ENCODE measurements at places on chromosomes 5 and 9. TPM values are rescaled to one million over a fixed set of nuclear protein-coding genes. Genes with fewer than 3 reads are reported as not detected.

Gene ADAMTSL1
- total RNA-seq, result 10.0 TPM

Gene FOXD4L4
- total RNA-seq, result not detected

GRCh38 chr5:148563021-148563420 lies 91.3 kb downstream of the HTR4 start:
- DNase-seq, result no peak

- peak; percentile 31 for DNase-seq
Observed at GRCh38 chr9:14687042-14687719, 6.1 kb downstream of the ZDHHC21 start.

DNA sequence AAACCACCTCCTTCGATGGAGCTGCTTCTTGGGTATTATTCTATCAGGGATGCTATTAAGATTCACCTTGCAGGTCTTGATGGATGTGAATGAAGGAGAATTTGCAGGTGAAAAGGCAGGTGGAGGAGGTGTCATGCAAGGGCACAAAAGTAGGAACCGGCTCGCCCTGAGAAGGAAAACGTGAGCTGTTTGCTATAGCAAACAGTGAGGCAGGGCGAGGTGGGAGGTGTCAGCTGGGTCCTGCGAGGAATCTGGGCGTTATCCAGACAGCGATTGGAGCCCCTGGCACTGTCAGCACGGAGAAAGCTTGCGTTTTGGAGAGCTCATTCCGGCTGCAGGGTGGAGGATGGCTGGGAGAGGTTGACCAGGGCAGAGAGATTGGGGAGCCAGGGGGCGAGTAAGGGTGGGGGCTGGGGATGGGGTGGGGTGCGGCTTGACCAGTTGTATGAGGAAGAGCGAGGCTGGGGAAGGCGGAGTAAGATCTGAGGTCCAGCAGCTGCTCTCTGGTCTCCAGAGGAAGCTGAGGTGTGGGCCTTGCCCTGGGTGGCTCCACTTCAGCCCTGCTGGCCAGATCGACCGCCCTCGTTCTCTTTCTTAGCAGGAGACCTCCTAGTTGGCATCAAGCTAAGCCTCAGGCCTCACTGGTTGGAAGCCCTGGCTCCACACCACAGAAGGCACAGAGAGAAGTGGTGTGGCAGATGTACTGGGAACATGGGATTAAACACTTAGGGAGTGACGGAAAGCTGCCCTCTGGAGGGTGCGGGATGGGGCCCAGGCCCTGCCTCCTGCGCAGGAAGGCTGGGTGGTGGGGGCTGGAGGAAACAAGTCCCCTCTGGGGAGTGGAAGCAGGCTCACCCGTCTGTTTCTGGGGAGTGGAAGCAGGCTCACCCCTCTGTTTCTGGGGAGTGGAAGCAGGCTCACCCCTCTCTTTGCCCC lies 54.7 kb upstream of the NEURL1B start:
- DNase-seq, result no peak

DNA sequence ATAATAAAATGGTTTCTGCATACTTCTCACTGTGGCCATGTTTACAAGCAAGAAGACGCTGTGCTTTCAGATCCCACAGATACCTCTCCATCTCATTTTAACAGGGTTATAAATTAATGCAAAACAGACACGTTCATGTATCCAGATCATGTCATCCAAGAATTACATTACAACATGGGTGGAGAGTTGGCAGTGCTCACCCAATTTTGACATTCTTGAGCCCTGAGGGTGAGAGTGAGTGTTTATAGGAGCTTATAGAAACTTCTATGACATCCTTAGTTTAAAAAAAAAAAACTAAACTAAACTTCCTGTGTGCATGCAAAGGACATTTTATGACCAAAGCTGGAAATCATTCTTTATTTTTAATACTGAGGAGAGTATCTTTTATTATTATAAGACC lies 9.1 kb downstream of the PRKACG start:
- DNase-seq, result no peak

Gene CCNI2
- total RNA-seq, result under 0.01 TPM

DNA sequence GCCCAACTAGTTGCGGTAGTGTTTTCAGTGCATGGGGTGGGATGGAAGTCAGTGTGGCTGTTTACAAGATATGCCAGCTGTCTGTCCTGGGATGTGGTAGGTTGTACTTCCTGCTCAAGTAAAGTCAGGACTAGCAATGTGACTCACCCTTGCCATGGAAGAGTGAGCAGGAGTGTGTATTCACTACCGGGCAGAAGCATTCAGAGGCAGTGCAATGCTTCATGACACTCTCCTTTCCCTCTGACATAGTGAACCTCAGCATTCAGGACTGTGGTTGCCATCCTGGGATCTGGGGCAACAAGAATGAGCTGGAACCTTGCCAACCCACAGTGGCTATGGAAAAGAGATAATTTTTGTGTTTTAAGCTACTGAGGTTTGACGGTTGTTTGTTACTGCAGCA lies 68.9 kb downstream of the BOD1 start:
- DNase-seq, result peak; percentile 30

GRCh38 chr5:142934051-142934762 lies 164.0 kb downstream of the ARHGAP26 start:
- DNase-seq, result no peak

Gene SH3RF2
- 2.2 TPM for total RNA-seq

- DNase-seq, result peak; percentile 30
Observed at GRCh38 chr9:104776797-104777196, 12.9 kb downstream of the NIPSNAP3B start.

- no peak for DNase-seq
Observed at GRCh38 chr9:1882711-1883403, 132.3 kb upstream of the SMARCA2 start.

Gene PCDHB12
- total RNA-seq, result under 0.01 TPM

DNA sequence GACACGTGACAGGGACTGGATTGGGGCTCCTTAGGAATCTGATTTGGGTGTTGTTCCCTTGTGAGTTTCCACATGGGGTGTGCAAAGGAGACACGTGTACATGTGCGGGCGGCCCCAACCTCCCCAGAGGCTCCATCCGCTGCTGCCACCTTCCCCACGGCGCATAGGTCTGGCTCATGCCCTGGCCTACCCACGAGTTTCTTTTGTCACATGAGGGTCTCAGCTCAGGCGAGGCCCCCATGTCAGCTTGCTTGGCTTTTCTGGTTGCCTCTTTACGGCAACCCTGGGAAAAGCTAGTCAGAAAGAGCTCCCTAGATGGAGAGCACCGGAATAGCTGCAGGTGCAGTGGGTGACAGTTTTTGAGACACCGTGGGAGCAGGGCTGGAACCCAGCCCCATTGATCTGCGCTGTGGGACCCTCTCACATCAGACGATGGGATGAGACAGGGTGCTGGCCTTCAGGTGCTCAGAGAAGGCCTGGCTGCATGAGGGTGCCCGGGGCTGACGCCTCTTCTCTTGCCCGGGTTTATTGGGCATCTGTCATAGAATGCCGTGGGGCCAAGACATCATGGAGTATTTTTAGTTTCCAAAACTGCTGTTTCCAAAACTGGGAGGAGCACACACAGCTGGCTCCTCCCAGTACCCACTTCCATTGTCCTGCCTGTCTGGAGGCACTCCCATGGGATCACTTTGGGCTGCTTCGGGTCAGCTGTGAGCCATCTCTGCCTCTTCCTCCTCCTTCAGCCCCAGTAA lies 107.8 kb downstream of the WNK2 start:
- no peak for DNase-seq

- DNase-seq, result no peak
Observed at GRCh38 chr5:74629326-74629725, 11.2 kb downstream of the ENC1 start.

All from fibroblast of villous mesenchyme (primary cell).